ENCODE measurements at places on chromosomes 4 and X.

GRCh38 chr4:141101511-141101910 lies 31.8 kb downstream of the RNF150 start:
- DNase-seq: no peak

GRCh38 chr4:60655356-60655755 lies 544.8 kb upstream of the ADGRL3 start:
- no peak for DNase-seq

DNA sequence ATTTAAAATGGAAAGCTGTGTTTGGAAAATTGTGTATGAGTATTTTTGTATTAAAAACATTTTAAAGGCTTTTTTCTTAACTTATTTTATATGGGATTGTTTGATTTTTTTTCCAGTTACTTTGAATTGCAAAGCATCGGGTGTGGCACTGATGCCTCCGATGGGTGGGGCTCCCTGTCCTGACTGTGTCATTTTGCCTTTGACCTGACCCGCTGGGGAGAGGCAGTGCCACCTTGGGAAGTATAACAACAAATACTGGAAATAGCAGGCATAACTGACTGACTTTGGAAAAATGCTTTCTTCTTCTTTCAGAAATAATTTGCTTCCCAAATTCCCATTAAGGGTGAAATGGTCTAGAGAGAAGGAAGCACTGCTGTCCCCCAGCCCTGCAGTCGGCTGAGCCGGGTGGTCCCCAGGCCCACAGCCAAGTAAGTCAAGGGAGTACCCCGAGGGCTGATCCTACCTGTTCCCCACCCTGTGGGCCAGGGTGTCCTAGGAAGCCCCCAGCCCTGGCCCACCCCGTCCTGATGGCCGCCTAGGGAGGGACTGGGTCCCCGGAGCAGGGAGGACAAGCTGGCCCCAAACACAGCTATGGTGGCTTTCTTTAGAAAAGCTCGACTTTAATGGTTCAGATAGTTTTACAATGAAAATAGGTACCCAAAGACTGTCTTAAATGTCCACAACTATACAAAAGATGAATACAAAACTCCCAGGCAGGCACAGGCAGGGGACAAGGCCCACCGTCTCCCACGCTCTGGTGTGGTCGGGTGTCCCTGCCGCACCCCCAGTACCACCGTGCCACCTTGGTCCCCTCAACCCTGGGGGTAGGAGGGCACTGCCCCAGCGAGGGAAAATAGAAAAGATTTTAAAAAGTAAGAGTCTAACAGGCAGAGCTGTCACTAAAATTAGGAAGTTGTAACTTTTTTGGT lies 26.4 kb downstream of the NELFA start:
- DNase-seq: no peak

DNA sequence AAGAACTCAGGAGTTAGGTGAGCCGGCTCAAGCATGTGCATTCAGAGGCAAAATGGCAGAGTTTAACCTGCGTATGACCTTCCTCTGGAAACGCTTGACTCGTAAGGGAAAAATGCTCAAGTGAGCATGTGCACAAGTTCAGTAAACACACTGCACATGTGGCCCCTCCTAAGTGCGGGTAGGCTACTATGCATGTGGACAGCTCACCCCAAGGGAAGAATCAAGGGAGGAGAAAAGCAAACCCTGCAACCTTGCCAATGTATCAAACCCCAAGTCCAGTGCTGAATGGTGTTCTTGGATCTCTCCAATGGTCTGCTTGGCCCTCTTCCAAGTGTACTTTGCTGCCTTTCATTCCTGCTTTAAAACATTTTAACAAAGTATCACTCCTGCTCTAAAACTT lies 407.1 kb downstream of the ADAM29 start:
- DNase-seq: peak; percentile 35

DNA sequence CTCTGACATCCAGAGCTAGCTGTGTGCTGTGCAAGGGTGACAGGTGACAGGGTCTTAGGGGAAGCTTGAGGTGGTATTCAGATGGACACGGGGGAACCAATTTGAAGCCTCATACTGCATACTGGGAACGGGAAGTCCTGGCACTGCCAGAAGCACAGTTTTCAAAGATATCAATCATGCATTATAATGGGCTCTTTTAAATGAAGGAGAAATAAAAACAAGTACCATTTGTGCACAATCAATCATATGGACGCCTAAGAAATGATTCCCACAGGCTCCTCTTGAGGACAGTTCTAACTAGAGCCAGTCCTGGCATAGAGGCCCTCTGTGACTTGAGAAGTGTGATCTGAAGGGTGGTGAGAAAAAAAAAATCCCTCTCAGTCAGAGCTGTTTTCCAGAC lies 50.9 kb downstream of the TSC22D3 start:
- no peak for DNase-seq

GRCh38 chr4:110589297-110589696 lies 33.6 kb downstream of the PITX2 start:
- DNase-seq: no peak

- no peak for DNase-seq
Observed at GRCh38 chrX:155070038-155070437, 898 bp downstream of the CMC4 start.

DNA sequence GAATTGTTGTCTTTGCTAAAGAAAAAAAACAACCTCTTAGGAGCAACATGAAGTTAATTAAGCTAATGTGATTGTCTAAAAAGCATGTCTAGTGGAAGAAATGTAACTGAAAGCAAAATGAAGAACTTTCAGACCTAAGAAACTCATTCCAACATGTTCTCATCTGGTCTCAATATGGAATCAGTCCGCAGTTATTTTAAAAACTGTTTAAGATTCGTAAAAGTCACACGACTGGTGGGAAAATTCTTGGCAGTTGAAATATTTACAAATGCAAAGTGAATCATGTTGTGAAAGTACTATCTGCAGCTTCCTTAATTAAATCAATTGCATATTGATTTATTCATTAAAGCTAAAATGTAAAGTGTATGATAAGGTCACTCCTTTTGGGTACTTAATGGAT lies 117.8 kb upstream of the DIAPH2 start:
- DNase-seq: no peak

GRCh38 chr4:60812811-60813210 lies 387.3 kb upstream of the ADGRL3 start:
- no peak for DNase-seq

GRCh38 chrX:13750204-13750603 lies 15.7 kb downstream of the OFD1 start:
- DNase-seq: no peak

DNA sequence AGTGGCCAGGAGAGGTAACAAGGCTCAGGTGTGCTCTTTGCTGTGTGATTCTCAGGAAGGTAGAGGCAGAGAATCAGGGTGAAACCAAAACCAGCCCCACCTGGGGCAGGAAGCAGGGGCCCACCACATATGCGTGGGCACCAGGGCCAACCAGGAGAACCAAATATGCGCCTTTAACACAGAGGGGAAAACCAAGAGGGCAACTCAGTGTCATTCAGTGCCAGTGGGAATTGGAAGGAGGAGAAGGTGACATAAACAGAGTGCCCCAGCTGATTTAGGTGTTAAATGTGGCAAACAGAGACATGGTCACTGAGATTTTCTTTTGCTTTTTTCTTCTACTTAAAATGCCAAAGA lies 106.8 kb upstream of the MAMLD1 start:
- DNase-seq: no peak

- DNase-seq: no peak
Observed at GRCh38 chrX:154021131-154021611, 1.5 kb upstream of the IRAK1 start.

- DNase-seq: peak; percentile 21
Observed at GRCh38 chrX:69813677-69814076, 197.8 kb downstream of the EDA start.

DNA sequence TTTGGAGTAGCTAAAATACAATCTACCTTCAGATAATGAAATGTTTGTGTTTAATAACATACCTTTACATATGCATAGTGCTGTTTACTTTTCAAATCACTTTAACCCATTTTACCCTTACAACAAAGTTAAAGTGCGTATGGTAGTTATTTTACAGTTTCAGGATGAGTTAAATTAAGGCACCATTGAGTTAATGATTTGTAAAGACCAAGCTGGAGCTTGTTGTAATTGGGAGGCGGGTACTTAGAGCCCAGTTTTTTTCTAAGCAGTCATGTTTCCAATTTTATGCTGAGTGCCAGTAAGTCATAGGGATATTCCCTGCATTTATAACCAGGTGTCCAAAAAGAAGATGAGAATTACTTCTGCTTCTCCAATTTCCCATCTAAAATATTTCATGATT lies 84.2 kb upstream of the NRK start:
- no peak for DNase-seq

DNA sequence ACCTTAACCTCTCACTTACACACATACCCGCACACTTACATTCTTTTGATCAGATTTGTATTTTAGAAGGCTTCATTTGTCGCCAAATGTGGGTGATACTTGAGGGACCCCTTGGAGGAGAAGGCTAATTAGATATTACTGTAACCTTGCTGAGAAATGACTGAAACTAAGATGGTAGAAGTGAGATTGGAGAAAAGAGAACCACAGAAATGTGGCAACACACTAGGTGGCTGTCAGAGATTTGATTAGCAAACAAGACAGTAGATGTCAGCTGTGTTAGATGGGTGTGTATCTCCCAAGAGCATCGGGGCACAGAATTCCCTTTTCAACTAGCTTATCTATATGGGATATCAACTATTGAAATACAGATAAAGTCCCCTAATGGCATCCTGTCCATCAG lies 149.3 kb upstream of the FABP2 start:
- no peak for DNase-seq

DNA sequence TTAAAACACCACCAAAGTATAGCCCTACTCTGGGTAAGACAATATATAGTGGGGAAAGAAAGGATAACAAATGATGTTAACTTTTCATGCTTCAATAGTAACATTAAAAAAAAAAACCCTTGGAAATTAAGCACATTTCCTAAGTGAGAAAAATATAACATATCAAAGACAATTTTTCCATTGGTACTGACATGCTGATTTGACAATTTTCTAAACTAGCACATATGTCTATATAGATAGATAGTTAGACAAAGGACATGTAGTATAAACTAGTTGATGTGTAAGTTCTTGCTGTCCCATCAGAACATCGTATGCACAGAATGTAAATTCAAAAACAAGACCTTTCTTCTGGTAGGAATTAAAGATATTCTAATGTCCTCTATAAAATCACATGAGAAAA lies 47.2 kb upstream of the ETNPPL start:
- DNase-seq: no peak

GRCh38 chrX:131861088-131861787 lies 161.9 kb upstream of the STK26 start:
- no peak for DNase-seq

DNA sequence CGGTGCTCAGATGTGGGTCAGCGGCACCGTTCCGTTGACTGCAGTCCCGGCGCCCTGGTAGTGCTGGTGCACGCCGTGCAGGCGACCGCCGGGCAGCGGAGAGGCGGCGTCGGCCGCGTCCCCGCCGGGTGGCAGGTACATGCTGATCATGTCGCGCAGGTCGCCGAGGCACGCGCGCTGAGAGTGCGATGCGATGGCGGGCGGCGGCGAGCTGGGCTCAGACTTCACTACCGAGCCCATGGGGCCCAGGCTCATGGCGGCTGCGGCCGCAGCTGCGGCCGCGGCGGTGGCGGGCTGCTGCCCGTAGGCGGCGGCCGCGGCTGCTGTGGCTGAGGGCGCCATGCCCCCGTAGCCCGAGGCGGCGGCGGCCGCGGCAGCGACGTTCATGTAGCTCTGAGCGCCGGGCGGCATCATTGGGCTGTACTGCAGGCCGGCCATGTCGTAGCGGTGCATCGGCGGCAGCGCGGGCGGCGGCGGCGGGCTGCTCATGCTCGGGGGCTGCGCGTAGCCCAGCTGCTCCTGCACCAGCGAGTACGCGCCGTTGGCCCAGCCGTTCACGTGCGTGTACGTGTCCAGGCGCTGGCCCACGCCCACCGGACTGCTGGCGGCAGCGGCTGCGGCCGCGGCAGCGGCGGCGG lies 1.0 kb downstream of the SOX3 start:
- DNase-seq: no peak

GRCh38 chr4:140688711-140689598 lies 67.2 kb downstream of the TBC1D9 start:
- no peak for DNase-seq

DNA sequence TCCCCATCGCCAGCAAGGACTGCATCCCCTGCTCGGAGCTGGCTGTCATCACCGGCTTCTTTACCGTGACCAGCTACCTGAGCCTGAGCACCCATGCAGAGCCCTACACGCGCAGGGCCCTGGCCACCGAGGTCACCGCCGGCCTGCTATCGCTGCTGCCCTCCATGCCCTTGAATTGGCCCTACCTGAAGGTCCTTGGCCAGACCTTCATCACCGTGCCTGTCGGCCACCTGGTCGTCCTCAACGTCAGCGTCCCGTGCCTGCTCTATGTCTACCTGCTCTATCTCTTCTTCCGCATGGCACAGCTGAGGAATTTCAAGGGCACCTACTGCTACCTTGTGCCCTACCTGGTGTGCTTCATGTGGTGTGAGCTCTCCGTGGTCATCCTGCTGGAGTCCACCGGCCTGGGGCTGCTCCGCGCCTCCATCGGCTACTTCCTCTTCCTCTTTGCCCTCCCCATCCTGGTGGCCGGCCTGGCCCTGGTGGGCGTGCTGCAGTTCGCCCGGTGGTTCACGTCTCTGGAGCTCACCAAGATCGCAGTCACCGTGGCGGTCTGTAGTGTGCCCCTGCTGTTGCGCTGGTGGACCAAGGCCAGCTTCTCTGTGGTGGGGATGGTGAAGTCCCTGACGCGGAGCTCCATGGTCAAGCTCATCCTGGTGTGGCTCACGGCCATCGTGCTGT lies 31.5 kb downstream of the WFS1 start:
- DNase-seq: no peak

- no peak for DNase-seq
Observed at GRCh38 chr4:115222061-115222460, 108.6 kb upstream of the NDST4 start.

GRCh38 chr4:123877551-123877950 lies 481.0 kb downstream of the SPRY1 start:
- DNase-seq: no peak

GRCh38 chrX:134374294-134374693 lies 85.7 kb upstream of the HPRT1 start:
- no peak for DNase-seq

DNA sequence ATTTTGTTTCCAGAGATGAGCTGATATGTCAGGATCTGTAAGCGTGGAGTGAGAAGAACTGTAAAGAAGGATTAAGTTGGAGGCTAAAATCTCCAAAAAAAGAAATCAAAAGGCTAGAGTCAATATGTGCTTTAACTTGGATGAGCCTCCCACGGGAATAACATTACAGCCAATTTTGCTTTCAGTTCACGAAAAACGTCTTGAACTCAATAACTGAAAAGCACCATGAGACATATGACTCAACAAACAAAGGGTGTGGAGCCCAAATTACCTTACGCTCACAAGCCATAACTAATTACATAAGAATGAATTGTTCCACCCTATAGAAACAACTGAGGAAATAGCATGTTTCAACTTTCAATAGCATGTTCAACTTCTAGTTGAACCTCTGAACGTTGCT lies 22.3 kb downstream of the TMPRSS11D start:
- DNase-seq: peak; percentile 51

Data from muscle of arm (tissue), 14 donors.